ENCODE measurements at places on chromosomes 2 and 18.
A peak's percentile ranks its signal among the peaks of the same experiment; 100 is the strongest.

DNA sequence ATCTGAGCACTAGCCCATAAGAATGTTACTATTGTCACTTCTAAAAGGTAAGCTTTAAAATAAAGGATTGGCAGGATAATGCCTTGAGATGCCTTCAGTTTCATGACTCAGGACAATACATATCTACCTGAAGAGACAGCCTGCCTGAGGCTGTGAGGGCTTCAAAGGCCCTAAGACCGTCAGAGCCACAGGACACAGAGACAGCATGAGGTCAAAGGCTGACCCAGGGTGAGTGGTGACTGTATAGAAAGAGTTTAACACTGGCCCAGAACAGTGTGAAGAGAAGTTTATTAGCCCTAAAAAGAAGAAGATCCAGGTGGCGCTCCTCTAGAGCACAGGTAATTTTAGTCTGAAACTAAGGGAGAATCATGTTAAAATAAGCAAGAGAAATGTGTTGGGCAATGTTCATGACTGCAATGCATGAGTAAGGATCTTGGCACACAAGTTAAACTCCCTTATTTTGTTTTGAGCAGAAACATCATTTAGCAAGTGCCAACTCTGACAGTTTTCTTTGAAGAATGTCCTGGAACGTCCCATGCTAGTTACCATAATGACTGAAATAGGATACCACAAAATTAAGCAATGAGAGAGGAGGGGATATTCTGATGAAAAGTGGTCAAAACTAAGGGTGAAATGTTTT lies 78.1 kb upstream of the FAM110C start:
- no peak for DNase-seq

- no peak for DNase-seq
Observed at GRCh38 chr2:30871440-30871839, 64.2 kb upstream of the CAPN13 start.

- no peak for DNase-seq
Observed at GRCh38 chr2:1972422-1972821, 228.1 kb upstream of the PXDN start.

DNA sequence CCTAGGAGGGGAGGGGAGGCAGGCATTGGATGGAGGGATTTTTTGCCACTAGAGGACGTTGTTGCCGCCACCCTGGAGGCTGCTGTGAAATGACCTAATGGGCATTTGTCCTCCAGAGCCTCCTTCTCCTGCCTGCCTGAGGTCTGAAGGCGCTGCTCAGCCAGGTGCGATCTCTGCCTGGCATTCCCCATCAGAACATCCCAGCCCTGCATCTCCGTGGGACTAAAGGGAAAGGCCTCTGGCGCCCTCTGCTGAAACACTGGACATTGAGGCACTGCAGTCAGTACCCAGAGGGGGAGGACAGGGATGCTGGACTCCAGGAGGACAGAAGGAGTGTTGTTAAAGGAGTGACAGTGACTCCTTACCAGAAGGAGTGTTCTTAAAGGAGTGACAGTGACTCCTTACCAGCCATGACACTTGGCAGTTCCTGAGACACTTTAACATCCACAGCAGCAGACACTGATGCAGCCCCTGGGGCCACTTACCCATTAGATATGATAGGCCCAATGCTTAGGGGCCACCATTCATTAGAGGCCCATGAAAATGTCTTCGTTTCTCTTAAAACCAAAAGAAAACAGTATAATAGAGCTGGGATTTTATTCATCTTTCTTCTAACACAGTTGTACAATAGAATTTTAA lies 17.0 kb downstream of the THNSL2 start:
- peak; percentile 73 for DNase-seq

- no peak for DNase-seq
Observed at GRCh38 chr18:5900262-5900661, 4.9 kb upstream of the TMEM200C start.

GRCh38 chr18:44696892-44697291 lies 16.2 kb downstream of the SETBP1 start:
- no peak for DNase-seq

- DNase-seq: no peak
Observed at GRCh38 chr2:151668737-151669136, 65.5 kb downstream of the NEB start.

DNA sequence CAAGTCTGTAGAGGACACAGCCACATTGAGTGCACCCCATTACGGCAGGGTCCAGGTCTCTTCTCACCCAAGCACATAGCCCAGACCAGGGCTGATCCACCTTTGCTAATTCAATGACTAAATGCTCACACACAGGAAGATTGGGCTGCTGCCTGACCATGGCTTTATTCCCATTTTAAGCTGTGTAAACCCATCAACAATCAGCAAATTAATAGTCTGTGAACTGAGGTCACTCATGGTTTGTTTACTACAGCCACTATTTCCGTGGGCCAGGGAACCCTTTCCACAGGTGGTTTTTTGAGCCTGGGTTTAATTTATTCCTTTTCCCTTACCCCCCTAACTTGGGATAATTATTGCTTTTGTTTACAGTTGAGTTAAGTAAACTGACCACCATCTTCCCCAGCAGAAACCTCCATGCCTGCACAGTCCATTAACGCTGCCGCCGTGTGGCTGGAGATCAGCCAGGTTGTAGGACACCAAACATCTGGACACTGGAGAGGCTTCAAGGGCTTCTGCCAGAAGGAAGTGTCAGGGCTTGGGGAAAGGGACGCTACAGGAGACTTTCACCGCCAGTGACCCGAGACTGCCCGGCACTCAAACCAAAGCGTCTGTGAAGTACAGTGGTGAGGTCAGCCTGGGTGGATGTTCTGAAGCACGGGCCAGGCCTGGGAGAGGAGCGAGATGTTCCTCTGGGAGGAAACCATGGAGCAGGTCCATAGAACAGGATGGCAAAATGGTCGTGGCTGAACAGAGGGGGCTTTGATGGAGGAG lies 282.9 kb downstream of the DYSF start:
- DNase-seq: no peak

- no peak for DNase-seq
Observed at GRCh38 chr18:26407736-26408601, 140.4 kb downstream of the KCTD1 start.

GRCh38 chr2:158598862-158599517 lies 142.2 kb downstream of the PKP4 start:
- no peak for DNase-seq

- no peak for DNase-seq
Observed at GRCh38 chr2:120341977-120342376, 4.0 kb upstream of the INHBB start.

DNA sequence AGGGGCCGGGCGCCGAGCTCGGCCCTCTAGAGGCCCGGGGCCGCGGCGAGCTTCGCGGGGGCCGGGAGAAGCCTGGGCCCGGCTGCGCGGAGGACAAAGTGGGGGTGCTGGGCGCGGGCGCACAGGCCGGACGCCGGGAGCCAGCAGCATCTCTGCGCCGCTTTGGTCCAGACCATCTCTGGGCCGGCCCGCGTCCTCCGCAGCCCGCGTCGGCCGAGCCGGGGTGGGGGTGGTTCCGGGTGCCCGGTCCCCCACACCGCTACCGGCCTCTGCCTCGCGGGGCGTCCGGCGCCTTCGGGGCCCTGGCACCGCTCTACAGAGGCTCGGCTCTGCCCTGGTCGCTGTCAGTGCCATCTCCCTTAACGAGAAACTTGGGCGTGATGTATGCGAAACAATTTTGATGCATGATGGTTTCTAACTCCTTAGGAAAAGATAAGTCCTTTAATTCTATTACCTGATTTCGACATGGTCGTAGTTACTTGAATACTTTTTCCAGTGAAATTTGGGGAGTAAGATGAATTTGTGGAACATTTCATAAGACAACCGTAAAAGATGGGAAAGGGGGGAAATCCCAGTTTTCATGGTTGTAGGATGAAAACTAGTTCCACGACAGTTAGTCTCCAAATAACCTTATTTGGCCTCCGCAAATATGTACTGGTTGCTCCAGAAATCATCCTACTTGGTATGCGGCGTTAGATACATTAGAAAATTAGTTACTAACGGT lies 562 bp downstream of the TWSG1 start:
- peak; percentile 17 for DNase-seq

DNA sequence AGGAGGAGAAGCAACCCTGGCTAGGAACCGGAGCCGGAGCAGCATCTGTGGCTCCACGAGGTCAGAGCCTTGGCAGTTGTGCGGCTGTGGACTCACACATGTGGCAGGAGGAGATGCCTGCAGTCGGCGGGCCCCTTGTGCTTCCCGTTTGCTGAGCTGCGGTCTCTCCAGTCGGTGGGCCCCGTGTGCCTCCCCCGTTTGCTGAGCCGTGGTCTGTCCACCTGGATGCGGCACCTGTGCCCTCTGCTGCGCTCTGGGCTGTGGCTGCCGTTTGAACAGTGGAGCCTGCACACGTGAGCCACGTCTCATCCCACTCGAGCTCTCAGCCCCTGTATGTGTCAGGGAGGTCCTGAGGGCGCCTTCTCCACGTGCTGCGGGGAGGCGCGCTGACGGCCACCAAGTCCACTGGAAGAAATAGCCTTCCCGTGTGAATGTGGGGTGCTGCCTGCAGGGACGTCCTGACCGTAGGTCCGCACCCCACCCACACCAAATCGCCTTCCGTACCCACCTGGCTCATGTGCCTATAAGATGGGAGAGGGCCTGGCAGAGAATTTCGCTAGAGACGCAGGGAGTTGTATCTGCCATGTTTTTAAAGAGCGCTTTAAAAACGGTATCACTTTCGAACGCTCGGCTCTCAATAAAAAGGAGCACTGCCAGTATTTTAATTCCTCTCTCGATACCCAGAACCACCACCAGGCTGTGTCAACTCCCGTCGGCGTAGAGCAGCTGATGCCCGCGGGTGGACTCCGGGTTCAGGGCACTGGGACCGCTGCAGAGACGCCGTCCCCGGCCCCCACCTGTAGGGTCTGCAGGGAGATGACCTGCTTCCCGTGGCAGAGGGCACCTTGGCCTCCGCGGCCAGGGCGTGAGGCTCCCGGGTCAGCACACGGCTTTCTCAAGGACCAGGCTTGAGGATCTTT lies 117.0 kb downstream of the NFATC1 start:
- no peak for DNase-seq

DNA sequence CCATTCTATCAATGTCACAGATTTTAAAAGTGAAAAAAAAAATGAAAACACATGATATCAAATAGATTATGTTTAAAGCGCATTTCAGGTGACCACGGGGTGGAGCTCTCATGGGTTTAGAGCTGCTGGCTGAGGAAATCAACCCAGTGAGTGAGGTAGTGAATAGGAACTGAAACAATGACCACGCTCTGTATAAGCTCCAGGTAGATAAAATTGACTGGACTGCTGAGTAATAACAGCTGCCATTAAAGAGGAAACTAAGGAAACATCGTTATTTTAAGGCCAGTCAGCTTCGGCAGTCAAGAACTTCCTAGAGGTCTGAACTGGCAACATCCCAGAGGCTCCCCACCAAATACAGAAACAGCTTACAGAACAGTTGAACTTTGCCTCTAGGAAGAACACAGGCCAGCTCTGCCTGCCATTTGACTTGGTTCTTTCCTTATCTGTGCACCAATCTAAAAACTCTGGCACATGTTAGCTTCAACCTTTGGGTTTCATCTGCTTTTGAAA lies 185.9 kb downstream of the PDE1A start:
- peak; percentile 2 for DNase-seq

GRCh38 chr18:56987236-56987635 lies 159.7 kb upstream of the BOD1L2 start:
- DNase-seq: no peak

DNA sequence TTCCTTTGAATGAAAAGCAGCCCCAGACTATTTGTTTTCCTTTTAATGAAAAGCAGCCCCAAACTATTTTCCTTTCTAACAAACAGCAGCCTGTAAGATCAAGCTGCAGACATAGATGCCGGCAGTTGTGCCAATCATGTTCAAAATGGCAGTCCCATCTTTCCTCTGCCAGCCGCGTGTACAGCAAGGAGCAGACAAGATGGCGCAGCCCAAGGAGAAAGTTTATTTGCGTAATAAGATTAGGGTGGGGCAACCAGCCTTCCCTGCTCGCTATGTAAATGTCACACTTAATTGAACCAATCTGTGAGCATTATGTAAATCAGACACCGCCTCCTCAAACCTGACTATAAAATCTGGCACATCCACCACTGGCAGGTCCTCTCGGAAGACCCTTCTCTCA lies 226.0 kb downstream of the TGIF1 start:
- DNase-seq: no peak

DNA sequence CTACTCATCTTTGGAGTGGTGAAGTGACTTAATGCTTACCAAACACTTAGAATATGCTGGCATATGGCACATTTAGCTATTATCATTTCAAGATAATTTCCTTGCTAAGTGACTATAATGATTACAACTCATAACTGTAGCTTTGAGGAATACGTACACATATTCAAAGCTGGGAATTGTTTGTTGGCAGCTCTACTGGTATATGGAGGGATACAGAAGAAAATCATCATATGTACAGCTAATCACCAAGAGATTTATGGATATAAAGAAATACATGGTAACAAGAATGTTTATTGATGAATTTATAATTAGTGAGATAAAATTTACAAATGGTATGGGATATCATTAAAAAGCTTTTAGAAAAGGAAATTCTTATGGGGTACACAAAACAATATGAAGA lies 207.2 kb downstream of the GALNT13 start:
- no peak for DNase-seq

DNA sequence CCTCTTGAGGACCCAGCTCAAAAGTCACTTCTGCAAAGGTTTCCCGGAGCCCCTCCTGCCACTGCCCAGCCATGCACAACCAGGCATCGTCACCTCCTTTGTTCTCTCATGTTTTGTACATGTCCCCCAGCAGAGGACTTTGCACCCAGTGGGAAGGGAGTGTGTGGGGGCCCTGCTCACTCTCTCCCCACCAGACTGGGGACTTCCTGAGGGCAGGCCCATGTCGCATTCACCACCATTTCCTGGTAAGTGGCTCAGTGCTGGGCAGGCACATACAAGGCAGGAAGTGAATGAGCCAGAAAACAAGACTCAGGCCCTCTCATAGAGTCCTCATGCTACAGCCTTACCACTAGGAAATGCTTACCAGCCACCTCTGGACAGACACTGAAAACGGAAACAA lies 18.9 kb downstream of the MRPL35 start:
- DNase-seq: no peak

- DNase-seq: no peak
Observed at GRCh38 chr2:152790883-152791282, 72.5 kb downstream of the ARL6IP6 start.

- no peak for DNase-seq
Observed at GRCh38 chr18:63444580-63444979, 22.3 kb upstream of the VPS4B start.

DNA sequence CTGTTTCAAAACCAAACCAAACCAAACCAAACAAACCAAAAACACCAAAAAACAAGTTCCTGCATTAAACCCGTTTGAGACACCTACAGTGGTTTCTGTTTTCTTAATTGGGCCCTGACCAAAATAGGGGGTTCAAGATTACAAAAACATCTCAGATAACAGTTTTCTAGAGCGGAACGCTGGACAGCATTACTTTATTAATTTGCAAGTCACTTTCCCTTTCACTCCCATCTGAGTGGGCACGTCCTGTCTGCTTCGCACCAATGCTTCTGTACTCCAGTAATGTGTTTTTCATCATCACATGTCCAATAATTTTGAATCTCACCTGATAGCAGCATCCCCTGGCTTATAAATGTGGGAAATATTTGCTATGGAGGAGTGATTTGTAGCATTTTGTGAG lies 11.7 kb upstream of the MYO1B start:
- DNase-seq: no peak

GRCh38 chr2:160345071-160345764 lies 145.1 kb upstream of the ITGB6 start:
- no peak for DNase-seq

Data from T47D (cell line).